ENCODE measurements at places on chromosomes 3 and 15. TPM values are rescaled to one million over a fixed set of nuclear protein-coding genes. Genes with fewer than 3 reads are reported as not detected.

The RPL29 gene
- total RNA-seq = 768 TPM

The EDEM1 gene
- 65.4 TPM for total RNA-seq

The TTLL13 gene
- 0.14 TPM for total RNA-seq

The INKA1 gene
- total RNA-seq = 2.7 TPM

The SEMA3B gene
- 5.9 TPM for total RNA-seq

The OR5K3 gene
- total RNA-seq = not detected

The GOLGA6D gene
- not detected for total RNA-seq

The SEMA3F gene
- total RNA-seq = 6.6 TPM

- no peak for DNase-seq
These were observed 241.7 kb upstream of the ICE2 start for GRCh38 chr15:60720493-60721256.

DNA sequence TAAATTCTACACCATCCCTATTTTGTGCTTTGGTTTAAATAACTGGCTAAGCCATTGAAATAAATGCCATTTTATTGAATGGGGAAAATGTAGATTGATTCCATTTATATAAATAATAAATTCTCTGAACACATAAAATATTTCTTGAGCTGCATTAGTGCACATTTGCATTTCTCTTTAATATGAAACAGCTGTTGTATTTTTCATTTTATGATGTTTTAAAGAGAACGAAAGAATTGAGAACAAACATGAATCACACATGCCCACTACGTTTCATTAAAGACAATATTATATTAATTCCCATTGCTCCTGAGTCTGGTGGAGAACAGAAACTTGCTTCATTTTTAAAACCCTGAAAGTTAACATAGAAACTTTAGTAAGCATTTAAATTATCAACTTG, 235.7 kb upstream of the CFAP20DC start:
- DNase-seq = no peak

- DNase-seq = no peak
These were observed 322.5 kb upstream of the CFAP20DC start for GRCh38 chr3:59372346-59372745.

- peak; percentile 87 for DNase-seq
These were observed 256.2 kb upstream of the IL12A start for GRCh38 chr3:159732172-159733111.

GRCh38 chr3:58899159-58899952, 150.5 kb downstream of the CFAP20DC start:
- peak; percentile 36 for DNase-seq

- DNase-seq = no peak
These were observed 161.4 kb downstream of the CHST2 start for GRCh38 chr3:143280984-143281383.

GRCh38 chr3:133836497-133837158, 31.0 kb downstream of the SRPRB start:
- DNase-seq = no peak

- DNase-seq = no peak
These were observed 199.7 kb upstream of the LRTM1 start for GRCh38 chr3:55127565-55127964.

GRCh38 chr15:39558421-39558820, 22.5 kb upstream of the THBS1 start:
- DNase-seq = no peak

DNA sequence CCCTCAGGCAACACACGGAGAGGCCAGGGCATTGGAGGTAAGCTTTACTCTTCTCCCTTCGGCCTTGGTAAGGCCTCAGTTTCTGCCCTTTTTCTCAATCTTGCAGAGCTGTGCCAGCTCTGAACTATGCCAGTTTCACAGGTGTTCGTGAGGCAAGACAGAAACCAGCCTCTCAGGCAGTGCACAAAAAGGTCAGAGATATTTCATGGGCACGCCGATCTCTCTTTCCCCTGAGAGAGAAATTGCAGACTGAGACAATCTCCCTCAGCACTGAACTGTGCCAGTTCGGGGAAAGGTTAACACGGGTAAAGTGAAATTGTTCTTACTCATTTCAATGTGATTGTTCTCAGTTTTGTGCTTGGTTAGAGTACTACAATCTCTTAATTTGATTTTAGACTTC, 88.5 kb downstream of the GMNC start:
- DNase-seq = no peak
